Dorsolateral prefrontal cortex (tissue), 122 donors: ENCODE measurements at places on chromosomes 3 and 15. TPM values are rescaled to one million over a fixed set of nuclear protein-coding genes. Genes with fewer than 3 reads are reported as not detected.

Gene FRMD5
- 45.2 TPM for total RNA-seq

Gene ACTRT3
- 2.2 TPM for total RNA-seq

Gene FAM81A
- 83.3 TPM for total RNA-seq

Gene SERPINI2
- total RNA-seq = 1.7 TPM

Gene CCR4
- total RNA-seq = not detected

Gene GXYLT2
- total RNA-seq = 9.4 TPM

Gene ASB14
- not detected for total RNA-seq

Gene GOLGA6L7
- not detected for total RNA-seq

Gene PPP1R14D
- not detected for total RNA-seq

Gene ZNF501
- 3.1 TPM for total RNA-seq

Gene IQCF5
- not detected for total RNA-seq

Gene HTR3D
- total RNA-seq = not detected

Gene TNNC1
- total RNA-seq = 1.6 TPM

Gene ADGRG7
- total RNA-seq = not detected

Gene MDFIC2
- not detected for total RNA-seq

Gene GOLGA6L4
- 7.2 TPM for total RNA-seq

Gene ZPLD1
- total RNA-seq = not detected
